ENCODE measurements at places on chromosomes 3 and 15.

GRCh38 chr3:108432431-108432830 lies 78.0 kb downstream of the MYH15 start:
- DNase-seq, result no peak

GRCh38 chr3:186823386-186823785 lies 17.1 kb upstream of the RFC4 start:
- DNase-seq, result no peak

DNA sequence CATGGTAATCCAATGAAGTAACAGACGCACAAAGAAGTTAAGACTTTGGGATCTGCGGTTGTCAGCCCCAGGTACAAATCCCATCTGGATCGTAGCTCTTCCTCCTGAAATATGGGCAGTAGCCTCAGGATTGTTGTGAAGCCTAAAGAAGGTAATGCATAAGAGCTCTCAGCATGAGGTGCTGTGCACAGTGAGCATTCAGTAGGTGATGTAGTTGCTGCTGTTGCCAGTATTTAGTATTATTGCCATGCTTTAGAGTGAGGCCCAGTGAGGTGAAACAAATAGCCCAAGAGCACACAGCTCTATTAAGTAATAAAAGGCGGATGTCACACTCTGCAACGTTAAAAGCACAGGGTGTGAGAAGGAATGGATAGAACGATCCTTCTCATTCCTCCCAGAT lies 225.7 kb downstream of the GABRG3 start:
- DNase-seq, result no peak

DNA sequence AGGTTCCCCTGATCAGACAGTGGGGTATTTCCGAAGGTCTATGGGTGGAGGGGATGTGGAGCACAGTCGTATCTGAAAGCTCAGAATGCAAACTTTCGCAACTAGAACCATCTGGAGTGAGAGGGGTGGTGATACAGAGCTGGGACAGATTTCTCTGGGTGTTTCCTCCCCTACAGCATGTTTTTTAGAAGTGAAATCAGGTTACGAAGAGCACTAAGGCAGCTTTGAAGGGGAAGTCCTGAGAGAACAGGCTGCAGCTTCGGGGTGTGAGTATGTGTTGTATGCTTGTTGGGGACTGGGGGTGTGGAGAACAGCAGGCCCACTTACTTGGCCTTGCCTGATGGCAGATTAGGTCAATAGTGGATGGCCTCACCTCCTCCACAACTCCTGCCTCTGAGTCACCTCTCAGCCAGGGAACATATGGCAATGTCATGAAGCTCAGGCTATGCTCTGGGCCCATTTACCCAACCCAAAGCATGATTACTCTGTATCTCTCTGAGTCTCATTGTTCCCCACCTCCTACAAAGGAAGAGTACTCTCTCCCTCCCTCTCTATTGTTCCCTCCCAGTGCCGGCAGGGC lies 107.2 kb upstream of the RASGRP1 start:
- DNase-seq, result no peak

GRCh38 chr3:195137638-195138588 lies 133.0 kb downstream of the XXYLT1 start:
- no peak for DNase-seq

DNA sequence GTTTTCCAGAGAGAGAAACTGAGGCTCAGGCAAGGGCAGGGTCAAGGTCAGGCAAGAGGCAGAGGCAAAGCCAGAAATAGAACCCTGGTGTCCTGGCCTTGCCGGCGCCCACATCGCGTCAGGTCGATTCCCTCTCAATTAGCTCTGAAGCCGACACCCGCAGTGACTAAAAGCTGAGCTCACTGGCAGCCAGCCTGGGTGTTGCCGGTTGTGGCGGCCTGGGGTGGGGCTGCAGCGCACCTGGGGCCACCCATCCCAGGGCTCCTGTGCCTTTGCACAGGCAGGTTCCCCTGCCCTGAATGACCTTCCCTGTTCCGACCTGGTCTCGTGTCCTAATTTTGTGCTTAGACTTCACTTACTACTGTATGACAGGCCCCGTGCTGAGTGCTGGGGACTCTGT lies 6.2 kb downstream of the SEMA3F start:
- DNase-seq, result no peak

DNA sequence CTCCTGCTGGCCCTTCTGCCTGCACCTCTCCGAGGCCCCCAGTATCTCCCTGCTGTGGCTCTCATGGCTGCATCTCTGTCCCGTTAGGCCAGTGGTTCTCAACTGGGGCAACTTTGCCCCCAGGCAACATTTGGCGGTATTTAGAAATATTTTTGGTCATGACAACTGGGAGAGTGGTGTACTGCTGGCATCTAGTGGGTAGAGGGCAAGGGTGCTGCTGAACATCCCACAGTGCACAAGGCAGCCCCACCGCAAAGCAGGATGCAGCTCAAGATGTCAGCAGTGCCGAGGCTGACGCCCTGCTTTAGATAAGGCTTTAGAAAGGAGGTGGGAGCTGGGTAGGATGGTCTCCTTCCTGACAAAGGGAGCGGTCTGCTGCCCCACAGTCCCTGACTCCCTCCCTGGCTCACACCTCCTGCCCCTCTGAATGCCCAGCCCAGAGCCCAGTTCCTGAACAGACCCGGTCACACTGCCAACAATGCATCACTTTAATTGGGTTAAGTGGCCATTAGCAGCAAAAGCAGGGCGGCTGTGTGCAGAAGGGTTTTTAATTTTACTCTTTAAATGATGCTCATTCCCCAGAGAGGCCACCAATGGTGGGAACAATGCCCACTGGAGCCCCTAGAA lies 68.8 kb upstream of the TMEM115 start:
- no peak for DNase-seq

DNA sequence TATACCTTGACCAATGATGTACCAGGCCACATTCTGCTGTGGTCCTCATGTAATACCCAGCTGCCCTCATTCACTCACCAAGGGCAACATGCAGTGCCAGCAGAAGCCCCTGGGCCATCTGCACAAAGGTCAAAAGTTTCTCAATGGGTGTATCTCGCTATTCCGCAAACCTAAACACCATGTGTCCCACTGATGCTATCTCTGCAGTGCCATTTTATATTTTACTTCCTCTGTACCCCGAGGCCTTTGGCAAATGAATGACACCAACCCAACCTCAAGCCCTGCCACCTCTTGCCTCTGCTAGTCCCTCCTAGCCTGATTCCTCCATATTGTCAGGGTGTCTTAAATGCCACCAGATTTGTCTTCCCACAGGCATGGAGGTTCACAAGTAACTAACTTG lies 59.2 kb downstream of the AAGAB start:
- no peak for DNase-seq

Data from activated CD8-positive, alpha-beta memory T cell treated with anti-CD3 and anti-CD28 coated beads for 48 hours (primary cell).